ENCODE measurements at places on chromosomes 2 and 18. TPM values are rescaled to one million over a fixed set of nuclear protein-coding genes. Genes with fewer than 3 reads are reported as not detected.

- DNase-seq, result no peak
Observed at GRCh38 chr2:100281521-100282438, 40.5 kb downstream of the LONRF2 start.

DNA sequence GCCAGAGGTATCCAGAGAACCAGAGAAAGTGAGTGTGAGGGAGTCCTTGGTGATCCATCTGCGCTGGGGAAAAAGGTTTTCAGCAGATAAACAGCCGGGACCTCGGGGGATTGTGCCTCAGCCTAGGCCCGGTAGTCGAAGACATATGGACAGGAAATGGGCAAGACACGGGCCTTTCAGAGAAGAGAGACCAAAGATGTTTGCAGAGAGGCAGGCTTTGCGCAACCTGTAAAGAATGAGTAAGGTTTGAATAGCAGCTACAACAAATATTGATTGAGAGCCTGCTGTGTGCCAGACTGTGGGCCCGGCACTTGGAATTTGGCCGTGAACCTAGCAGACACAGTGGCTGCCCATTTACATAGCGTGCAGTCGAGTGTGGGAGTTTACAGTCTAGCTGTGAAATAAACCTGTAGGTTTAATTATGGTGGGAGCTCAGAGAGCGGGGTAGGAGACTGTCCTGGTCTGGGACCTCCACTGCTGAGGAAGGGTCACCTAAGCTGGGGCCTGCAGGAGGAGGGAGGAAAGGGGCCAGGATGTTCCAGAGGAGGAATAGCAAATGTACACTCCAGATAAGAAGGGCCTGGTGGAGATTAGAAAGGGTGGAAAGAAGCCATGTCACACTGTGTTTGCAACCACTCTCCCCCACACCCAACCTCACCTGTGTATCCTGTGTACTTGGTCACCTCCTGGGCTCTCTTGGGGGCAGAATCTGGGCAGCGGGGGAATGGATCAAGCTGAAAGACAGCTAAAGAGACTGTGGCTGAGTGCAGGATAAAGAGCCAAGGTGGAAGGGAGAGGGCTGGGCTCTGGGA is 3.0 kb downstream of the SH2D6 start:
- peak; percentile 62 for DNase-seq

DNA sequence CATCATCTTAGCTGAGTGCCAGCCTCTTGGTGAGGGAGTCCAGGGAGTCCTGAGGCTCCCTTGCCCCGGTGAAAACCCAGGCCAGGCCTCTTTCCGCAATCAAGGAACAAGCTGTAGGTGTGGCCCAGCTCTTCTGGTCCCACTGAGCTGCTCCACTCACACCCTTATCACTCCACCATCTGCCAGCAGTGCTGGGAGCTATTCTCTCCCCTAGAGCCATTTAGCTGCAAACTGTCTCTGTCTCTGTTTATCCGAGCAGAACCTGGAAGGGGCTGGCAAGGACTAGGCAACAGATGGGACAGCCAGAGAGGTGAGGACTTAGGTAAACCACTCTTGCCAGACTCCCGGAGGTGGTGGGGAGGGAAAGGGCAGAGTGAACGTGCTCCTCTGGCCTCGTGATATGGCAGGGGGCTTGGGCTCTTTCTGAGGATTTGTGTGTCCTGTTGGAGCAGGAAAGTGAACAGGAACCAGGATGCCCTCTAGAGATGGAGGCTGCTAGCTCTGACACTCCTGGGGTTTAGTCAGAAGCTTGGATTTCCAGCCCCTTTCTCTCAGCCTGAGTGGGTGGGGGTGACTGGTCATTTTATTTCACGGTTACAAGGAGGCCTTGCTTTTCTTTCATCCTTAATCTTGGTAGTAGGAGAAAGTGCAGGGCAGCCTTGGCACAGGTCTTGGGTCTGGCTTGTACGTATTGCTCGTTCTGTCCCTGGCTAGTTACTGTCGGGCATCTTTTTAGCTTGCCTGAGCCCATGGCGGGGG is 19.6 kb downstream of the B3GNT2 start:
- DNase-seq, result no peak

GRCh38 chr2:170461889-170462288 is 253.2 kb upstream of the SP5 start:
- no peak for DNase-seq

DNAJC10 gene
- 90.4 TPM for total RNA-seq

Measured in LHCN-M2 (cell line).